ENCODE measurements at places on chromosomes 16 and 17.

DNA sequence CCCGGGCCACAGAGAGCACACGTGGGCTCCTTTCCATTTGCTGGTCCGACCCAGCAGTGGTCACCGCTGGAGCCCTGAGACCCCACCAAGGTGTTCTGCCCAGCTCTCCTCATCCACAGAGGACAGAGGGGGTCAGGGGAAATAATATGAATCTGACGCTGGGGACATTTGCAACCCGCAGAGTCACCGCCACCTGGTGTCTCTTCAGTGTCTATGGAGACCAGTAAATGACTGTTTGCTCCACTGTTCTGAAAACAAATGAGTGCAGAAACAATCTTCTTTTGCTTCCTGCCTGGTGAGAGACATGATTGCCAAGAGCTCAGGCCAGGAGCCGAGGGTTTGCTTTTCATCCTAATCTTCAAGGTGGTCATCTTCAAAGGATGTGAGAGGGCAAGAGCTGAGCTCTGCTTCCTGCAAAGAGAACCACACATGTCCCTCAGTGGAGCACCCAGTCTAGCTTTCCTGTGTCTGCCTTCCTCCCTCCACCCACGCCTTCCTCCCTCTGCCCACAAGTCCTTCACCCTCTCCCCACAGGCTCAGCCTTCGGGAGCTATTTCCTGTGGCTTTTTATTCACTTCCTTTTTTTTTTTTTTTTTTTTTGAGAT is 14.7 kb upstream of the KLHDC4 start:
- peak; percentile 79 for DNase-seq

GRCh38 chr17:48393283-48393682 is 36.7 kb downstream of the SKAP1 start:
- DNase-seq, result no peak

DNA sequence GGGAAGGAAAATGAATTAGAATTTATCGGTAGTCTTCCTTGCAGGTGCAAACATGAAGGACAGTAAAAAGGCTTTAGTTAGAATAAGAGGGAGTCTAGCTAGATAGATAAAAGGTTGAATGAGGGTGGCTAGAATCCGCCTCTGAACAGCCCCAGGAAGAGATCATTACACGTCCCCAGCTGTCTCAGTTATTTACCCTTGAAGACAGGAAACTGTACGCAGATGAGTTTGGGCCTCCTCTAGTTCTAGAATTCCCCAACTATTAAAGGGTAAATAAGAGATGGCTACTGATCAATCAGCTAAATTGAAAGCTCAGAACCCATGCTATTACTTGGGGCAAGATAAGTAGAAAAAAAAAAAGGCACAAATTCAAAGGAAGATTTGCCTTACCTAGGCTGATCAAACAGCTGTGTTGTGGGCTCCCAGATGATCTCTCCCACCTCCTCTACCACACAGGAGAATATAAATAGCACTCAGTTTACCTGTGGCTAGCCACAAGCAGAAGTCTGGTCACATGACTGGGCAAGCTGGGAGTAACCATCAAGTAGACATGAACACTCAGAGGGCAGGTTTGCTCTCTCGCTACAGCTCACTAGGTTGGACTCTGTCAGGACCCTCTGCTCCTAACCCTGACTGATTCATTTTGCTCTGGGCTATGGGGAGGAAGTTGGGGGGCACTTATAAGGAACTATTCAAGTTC is 17.0 kb downstream of the FAM117A start:
- DNase-seq, result no peak

DNA sequence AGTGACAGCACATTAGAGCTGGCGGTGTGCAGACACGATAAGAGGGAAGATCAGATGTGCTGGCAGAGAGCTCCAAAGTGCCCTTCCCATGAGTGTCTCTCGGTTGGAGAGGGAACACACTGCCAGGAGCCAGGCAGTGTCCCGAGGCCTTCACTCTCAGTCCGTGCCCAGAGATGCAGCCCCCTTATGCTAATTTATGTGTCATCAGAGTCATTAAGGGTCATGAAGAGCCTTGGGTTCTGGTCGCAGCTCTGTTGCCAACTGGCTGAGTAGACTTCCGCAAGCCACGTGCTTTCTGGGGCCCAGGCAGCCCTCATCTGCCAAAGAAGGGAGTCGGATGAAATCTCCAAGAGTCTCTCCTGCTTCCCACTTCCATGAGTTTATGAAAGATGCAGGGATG is 232.5 kb downstream of the MSI2 start:
- DNase-seq, result no peak

- DNase-seq, result no peak
Observed at GRCh38 chr16:12436201-12436657, 367.5 kb downstream of the CPPED1 start.

- no peak for DNase-seq
Observed at GRCh38 chr17:31289790-31290189, 7.2 kb downstream of the OMG start.

DNA sequence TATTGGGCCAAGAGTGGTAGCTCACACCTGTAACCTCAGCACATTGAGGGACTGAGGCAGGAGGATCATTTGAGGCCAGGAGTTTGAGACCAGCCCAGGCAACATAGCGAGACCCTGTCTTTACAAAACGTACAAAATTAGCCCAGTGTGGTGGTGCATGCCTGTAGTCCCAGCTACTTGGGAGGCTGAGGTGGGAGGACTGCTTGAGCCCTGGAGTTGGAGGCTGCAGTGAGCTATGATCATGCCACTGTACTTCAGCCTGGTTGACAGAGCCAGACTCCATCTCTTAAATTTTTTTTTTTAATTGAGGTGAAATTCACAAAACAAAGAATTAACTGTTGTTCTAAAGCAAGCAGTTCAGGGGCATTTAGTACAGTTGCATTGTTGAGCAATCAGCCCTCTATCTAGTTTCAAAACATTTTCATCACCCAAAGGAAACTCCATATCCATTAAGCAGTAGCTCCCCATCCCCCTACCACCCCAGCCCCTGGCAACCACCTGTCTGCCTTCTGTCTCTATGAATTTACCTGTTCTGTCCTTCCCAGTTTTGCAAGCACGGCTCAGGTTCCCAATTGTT is 15.6 kb downstream of the SNX29 start:
- DNase-seq, result peak; percentile 26

DNA sequence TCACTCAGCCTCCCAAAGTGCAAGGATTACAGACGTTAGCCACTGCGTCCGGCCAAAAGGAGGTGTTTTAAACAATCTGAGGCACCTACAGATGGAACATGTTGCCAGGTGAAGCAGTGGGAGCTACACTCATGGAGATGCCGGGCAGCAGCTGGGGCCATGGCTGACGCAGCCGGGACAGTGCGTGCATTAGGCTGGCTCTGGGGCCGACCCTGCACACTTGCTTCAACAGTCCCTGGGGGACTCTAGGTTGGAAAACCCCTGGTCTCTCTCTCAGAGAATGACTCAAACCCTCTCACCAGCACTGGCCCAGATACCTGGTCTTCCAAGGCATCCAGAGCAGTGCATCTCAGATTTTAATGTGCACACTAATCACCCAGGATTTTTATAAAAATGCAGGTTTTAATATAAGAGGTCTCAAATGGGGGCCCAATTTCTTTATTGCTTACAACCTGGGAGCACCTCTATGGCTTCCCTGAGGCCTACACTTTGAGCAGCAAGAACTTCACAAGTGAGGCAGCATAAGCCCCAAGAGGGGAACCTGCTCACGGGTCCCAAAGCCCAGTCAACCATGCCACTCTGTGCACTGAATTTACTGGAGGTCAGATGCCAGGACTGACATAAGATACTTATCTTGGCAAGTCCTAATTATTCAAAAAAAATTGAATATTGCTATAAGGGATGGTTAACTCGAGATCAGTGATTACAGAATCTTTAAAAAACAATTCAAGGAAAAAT is 70.8 kb upstream of the TRAP1 start:
- no peak for DNase-seq

DNA sequence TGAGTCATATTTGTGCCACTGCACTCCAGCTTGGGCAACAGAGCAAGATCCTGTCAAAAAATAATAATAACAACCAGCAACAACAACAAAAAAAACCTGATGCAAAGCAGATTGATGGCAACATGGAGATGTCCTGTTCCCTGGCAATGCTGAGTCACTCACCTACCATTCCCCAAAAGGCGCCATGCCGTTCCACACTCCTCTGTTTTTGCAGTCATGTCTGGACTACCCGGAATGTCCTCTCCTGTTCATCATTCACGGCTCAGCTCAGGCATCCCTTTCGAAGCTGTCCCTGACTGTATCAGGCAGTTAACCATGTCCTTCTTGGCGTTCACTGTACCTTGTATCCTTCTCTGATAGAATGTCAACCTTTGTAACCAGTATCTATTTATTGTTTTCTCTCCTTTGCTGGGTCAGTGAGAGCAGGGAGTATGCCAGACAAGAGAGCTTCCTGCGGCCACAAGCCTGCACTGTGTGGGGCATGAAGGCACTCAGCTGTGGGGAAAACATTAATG is 147.7 kb downstream of the ABCC12 start:
- DNase-seq, result no peak

- DNase-seq, result no peak
Observed at GRCh38 chr16:29653471-29653870, 9.6 kb upstream of the SPN start.

DNA sequence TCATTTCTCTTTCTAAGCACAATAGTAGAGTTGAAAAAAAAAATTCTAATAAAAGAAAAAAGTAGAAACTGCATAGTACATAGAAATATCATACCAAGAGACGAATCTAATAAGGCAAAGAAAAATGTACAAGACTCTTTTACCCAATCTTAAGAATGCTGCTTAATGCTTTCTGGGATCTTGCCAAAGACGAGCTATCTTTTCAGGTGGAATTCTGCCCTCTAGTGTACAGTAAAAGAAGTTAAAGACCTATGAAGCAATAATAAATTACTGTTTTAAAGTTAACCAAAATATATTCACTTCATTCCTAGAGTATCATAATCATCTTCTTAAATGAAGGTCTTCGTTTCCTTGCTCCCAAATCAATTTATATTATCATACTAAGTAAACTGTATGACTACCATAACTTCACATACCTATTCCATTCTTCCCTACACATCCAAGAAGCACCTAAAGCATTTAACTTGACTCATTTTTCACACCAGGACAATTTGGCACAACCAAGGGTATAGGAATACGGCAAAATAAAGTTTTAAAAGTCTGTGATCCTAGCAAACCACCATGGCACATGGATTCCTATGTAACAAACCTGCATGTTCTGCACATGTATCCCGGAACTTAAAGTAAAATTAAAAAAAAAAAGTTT is 47.7 kb downstream of the CFDP1 start:
- peak; percentile 97 for DNase-seq

DNA sequence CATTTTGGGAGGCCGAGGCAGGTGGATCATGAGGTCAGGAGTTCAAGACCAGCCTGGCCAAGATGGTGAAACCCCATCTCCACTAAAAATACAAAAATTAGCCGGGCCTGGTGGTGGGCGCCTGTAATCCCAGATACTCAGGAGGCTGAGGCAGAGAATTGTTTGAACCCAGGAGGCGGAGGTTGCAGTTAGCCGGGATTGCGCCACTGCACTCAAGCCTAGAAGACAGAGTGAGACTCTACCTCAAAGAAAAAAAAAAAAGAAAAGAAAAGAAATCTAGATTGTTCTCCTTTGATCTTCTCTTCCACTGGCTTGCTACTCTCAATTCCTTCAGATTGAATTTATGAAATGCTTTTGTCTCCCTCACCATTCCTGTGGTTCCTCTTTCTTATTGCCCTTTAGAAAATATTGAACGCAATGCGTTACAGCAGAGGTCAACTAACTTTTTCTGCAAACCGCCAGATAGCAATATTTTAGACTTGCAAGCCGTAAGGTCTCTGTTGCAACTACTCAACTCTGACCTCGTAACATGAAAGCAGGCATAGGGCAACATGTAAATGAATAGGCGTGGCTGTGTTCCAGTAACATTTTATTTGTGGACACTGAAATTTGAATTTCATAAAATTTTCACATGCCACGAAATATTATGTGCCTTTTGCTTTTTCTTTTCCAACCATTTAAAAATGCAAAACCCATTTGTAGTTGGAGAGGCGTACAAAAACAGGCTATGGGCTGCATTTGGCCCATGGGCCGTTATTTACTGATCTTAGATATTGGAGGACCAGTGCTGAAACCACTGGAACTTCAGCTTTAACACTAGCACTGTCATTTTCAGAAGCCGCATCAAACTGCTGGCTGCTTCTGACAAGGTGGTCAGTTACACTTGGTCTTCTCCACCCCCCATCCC is 24.8 kb downstream of the PITPNC1 start:
- DNase-seq, result peak; percentile 21

DNA sequence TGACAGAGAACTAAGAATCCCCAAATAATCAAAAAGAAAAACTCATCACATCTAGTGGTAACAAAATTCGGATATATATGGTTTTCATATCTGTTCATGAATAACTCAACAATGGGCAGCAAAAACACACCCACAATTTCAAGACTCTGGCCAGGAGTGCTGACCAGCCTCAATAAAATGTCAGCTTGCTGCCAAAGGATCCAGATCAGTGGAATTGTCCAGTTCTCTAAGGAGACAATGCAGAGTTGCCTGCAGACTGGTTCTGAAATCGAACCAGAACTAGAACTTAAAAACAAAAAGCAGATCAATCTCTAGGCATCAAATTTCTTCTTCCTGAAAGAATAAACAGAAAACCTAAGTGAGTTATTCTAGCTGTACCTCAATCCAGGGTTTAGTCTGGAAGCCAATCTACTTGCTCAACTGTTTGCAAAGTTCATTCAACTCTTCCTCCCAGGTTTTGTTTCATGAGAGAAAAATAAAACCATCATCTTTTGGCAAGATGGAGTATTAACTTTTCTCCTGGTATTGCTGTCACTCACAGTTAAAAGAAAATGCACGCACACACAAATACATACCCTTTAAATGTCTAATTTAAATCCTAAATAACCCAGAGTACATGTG is 61.0 kb downstream of the CFDP1 start:
- DNase-seq, result no peak

DNA sequence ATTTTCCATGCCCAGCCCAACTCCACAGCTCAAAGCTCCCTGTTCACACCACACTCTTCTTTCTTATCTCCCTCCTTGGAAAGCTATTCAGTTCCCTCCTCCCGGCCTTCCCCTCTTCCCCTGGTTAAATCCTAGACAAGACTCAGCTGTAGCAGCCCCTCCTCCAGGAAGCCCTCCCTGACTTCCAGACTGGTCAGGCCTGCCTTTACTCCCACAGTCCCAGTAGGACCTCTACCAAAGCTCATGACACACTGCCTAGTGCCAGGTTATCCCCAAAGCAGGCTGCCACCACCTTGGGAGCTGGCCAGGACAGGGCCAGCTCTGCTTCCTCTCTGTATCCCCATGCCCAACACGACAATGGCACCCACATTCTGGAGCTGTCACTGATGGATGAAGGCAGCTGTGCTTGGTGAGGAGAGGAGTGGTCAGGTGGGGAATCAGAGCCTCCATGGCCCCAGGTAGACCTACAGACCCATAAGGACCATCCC is 50.0 kb downstream of the BEAN1 start:
- DNase-seq, result no peak

DNA sequence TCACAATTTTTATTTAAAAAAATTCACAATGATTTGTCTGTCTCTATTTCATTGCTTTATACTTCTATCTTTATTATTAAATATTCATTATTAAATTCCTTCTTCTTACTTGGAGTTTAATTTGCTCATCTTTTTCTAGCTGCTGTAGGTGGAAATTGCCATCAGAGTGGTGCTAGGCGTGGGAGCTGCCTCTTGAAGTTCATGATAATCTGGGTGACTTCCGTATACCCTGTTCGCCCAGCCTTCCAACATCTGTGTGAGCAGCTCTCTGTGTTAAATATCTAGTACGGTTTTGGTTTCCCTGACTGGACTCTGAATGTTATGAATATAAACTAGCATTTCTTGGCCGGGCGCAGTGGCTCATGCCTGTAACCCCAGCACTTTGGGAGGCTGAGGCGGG is 84.0 kb upstream of the RPH3AL start:
- DNase-seq, result no peak
